Activated CD8-positive, alpha-beta memory T cell treated with anti-CD3 and anti-CD28 coated beads for 1 hour (primary cell): ENCODE measurements at places on chromosomes 4 and X.

GRCh38 chrX:154818916-154819770 lies 13.9 kb upstream of the MPP1 start:
- DNase-seq = no peak

GRCh38 chr4:40687676-40688389 lies 58.2 kb upstream of the RBM47 start:
- no peak for DNase-seq

GRCh38 chr4:78476108-78476704 lies 75.4 kb upstream of the ANXA3 start:
- DNase-seq = no peak

DNA sequence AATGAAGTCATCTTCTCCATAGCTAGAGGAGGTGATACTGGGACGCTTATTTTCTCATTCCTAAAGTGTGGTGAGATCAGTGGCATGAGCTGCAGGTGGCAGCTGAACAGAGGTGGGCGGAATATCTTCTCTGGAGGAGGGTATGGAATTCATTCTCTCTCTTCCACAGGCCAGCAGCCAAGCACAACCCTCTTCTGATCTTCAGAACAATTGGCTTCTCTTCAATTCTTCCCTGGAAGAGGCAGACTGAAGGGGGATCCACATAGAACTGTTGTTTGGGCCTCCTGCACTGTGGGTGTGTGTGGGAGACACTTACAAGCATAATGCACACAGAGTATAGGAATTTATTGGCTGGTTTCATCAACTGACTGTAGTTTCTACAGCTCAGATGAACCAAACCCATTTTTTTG lies 180.4 kb upstream of the RASGEF1B start:
- no peak for DNase-seq

GRCh38 chr4:151760002-151760401 lies 805 bp downstream of the GATB start:
- no peak for DNase-seq

GRCh38 chr4:58435871-58436270 lies 1325.7 kb upstream of the IGFBP7 start:
- DNase-seq = no peak

DNA sequence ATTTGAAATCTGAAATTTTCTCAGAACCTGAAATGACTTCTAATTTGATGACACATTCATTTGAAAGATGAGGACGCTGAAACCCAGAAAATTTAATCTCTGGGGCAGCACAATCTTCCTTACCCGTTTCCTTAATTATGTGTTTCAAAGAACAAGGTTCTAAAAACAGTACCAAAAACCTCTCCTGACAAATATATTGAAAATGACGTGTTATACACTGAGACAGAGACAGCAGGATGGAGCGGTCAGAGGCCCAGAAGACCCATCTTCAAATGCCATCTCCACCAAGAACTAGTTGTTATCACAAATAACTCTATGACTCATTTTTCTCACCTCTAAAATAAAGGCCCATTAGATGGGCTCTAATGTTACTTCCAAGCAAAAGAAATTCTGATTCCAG lies 177.3 kb downstream of the NSUN7 start:
- no peak for DNase-seq

- DNase-seq = no peak
Measured at GRCh38 chrX:132483951-132484350, 4.9 kb downstream of the MBNL3 start.

DNA sequence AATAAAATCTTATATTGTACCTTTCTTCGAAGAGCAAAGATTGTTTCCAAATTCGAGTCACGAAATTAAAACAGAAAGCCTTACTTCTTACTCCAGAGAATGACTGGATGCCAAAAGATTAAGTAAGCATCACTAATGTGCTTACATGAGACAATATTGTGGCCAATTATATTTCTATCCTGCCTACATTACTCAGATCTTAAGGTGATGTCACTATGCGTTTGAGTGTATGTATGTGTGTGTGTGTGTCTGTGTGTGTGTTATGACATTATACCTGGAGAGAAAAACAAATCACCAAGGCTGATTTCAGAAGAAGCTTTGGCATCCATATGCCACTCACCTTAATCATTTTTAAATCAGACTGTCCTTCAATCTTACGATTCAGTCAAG lies 556.3 kb downstream of the PPARGC1A start:
- no peak for DNase-seq

DNA sequence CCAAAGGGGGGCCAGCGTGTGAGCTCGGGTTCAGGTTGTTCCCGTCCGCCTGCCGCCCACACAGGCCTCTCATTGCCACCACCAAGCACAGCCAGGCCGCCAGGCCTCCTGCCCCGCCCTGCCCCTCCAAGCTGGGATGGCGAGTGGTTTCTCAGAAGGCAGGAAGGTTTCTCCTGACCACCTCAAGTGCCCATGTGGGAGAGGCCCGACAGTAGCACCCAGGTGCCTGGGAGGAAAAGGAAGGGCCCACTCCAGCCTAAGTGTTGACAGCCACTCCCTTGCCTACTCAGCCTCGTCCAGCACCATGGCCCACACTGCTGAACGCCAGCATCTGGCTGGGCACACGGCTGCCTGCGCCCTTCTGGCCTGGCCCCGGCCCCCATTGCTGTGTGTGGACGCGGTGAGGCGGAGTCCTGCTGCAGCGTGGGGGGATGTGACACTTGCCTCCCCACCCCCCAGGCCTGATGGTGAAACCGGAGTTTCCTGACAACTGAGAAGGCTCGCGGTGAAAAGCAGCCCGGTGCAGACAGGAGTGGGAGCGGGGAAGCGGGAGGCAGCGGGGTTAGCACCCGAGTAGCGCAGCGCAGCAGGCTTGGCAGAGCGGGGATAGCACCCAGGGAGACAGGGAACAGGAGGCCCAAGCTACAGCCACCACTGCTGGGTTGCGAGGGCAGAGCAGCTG lies 19.2 kb downstream of the FLNA start:
- DNase-seq = no peak
